ENCODE measurements at places on chromosomes 4 and X. TPM values are rescaled to one million over a fixed set of nuclear protein-coding genes. Genes with fewer than 3 reads are reported as not detected.

Gene CSAG2
- not detected for total RNA-seq

Gene NHS
- 8.4 TPM for total RNA-seq

Gene ATP1B4
- total RNA-seq = not detected

Gene SLC6A14
- not detected for total RNA-seq

Gene DCLK2
- total RNA-seq = 8.8 TPM

All from omental fat pad (tissue), 4 donors.